ENCODE measurements at places on chromosomes 13 and 19.

- no peak for DNase-seq
Observed at GRCh38 chr19:54152267-54152666, 7.3 kb downstream of the LENG1 start.

GRCh38 chr13:110512198-110512740 lies 49.3 kb downstream of the RAB20 start:
- DNase-seq = no peak

DNA sequence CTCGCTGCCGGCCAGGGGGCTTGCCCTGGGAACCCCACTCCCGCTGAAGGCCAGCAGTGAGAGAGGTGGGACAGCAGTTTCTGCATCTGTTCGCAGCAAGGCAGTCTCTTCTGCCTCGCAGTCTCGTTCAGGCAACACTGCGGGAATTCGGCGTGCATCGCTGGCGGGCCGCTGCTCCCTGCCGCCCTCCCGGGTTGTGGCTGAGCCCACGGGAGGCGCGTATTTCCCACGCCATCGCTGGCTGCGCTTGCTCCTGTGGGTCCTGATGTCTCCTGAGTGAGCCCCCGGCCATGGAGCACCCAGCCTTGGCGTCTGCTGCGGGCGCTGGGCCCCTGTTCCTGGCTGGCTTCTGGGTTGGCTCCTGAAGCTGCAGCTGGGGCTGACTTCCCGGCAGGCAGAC lies 227.9 kb downstream of the TEX29 start:
- no peak for DNase-seq

DNA sequence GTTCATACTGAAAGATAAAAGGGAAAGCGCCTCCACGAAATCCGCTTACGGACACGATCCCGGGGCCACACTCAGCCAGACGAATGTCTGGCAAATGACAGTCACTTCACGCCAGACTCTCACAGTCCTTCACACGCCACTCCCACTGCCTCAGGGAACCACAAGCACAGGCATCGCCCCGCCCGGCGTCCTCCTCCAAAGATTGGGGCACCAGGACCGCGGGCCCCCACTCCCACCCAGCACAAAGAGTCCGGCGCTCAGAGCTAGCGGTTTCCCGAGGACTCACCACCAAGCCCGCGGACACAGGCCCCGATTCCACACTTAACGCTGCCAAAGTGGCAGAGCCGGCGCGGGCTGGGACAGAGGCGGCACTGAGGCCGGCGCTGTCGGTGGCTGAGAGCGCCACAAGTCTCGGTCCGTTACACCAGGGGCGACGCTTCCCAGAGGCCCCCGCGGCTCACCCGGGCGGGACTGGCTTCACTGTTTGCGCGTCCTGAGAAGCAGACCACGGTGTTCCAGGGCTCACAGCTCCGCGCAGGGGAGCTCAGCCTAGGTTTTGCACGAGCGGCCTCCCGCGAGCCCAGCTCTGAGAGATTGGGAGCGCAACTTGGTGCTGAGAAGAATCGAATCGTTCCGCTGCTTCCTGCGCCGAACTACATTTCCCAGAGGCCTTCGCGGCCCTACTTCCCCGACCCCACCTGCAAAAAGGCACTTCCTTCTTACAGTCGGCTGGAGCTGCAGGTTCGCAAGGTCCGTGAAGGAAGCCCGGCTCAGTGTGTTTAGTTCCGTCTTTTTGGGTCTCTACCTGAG lies at the start of gene ZNF569:
ZNF569 (minus strand) TSS at position 647 of the 810 bp plus-strand sequence. CDS start 22,523 bp downstream, outside the sequence.
- DNase-seq = peak; percentile 84

- DNase-seq = no peak
Observed at GRCh38 chr19:34504273-34504808, 22.8 kb downstream of the WTIP start.

DNA sequence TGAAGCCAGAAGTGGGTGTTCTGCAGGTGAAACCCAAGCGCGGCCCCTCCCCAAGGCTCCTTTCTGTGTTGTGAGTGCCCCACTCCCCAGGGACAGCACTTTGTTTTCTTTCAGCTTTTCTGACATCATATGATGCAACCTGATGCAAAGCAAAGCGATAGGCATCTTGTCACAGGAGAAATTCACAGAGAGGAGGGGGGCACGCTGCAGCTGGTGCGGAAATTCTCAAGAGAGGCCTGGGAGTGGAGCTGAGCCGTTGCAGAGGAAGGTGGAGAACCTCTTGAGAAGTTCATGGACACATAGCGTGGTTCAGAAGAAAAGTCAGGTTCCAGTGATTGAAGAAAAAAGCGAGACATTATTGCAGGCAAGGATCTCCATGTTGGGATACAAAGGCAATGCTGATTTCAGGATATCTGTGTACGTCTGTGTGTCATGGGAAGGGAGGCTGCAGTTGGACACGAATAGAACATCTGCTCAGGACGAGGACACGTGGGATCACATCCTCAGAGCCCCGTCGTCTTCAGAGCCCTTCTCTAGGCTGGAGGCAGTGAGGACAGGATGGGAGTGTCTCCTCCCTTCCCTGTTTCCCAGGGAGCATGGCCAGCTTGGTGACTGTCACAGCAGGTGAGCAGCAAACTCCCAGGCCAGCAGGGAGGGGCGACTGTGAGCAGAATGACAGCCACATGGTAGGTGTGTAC lies 79.2 kb downstream of the IRS2 start:
- no peak for DNase-seq

DNA sequence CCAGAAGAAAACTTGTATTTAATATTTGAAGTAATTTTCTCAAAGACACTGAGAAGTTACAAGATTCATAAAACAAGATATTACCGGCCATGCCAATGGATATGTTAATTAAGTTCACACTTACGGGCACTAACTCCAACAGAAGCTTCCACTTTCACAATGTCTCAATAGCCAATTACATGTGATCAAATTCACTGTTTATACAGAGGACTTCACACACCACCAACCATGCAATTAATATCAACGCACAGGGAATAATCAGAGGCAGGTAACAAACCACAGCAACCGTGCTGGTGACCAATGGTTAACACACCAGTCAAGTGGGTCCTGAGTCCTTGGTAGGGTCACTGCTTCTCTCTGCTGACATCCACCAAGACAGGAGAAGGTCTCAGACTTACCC lies 5.9 kb upstream of the ACOD1 start:
- DNase-seq = no peak
